GM23338 (cell line): ENCODE measurements at places on chromosomes 13 and 19.

- DNase-seq, result no peak
Observed at GRCh38 chr13:41601718-41602445, 144.5 kb downstream of the RGCC start.

GRCh38 chr19:53868892-53869804, 1.5 kb downstream of the MYADM start:
- peak; percentile 94 for DNase-seq

DNA sequence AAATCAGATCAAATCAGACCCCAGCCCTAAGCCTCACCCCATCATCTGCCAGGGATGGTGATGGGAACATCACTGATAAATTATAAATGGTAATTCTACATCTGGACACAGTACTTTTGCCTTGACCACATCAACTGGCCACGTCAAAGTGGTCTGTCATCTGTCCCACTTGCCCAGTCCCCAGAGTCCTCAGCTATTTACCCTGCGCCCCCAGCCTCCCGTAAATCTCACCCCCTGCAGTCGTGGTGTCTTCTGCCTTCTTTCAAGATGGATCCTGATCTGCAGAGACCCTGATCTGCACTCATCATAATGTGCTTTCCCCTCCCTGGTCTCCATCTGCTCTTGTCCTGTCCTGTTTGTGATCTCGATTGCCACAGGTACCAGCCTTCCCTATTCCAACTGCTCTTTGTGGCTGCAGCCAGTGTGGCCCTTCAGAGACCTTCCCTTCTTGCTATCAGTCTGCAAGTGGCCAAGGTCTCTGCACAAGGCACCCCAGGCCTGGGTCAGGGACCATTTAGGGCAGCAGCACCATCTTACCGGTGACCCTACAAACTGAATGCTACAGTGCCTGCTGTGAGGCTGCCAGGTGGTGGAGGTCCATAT, 26.7 kb upstream of the POP4 start:
- no peak for DNase-seq

GRCh38 chr13:85408415-85408814, 390.8 kb downstream of the SLITRK6 start:
- no peak for DNase-seq
